LHCN-M2 (cell line): ENCODE measurements at places on chromosomes 2 and 18. TPM values are rescaled to one million over a fixed set of nuclear protein-coding genes. Genes with fewer than 3 reads are reported as not detected.

The CDKL4 gene
- total RNA-seq = 0.19 TPM in 1 of 2 replicates, not detected in the other

The DTNA gene
- 6.9 and 7.1 TPM in 2 replicates for total RNA-seq

The DHRS9 gene
- not detected in 2 replicates for total RNA-seq

The OTOS gene
- not detected in 2 replicates for total RNA-seq

The ANKRD30B gene
- total RNA-seq = 1.1 and 1.4 TPM in 2 replicates

The GAREM1 gene
- 3.1 and 3.8 TPM in 2 replicates for total RNA-seq

The ANKRD23 gene
- 1.0 and 2.6 TPM in 2 replicates for total RNA-seq

The PROC gene
- total RNA-seq = not detected in 2 replicates

The TUBA3E gene
- total RNA-seq = 0.29 TPM in 1 of 2 replicates, not detected in the other

The HOXD12 gene
- total RNA-seq = not detected in 2 replicates

The TMEM200C gene
- not detected in 2 replicates for total RNA-seq

The VWA3B gene
- total RNA-seq = not detected in 2 replicates

The SMC6 gene
- 25.8 and 30.4 TPM in 2 replicates for total RNA-seq

The TBR1 gene
- total RNA-seq = not detected in 2 replicates

The KCNG3 gene
- total RNA-seq = not detected in 2 replicates

The VWC2L gene
- total RNA-seq = under 0.01 TPM in 1 of 2 replicates, not detected in the other

The OSBPL1A gene
- total RNA-seq = 13.9 and 19.2 TPM in 2 replicates

The KCNG2 gene
- 0.06 and 0.13 TPM in 2 replicates for total RNA-seq

The TNFAIP6 gene
- 20.3 and 21.3 TPM in 2 replicates for total RNA-seq

The ARHGAP15 gene
- 0.11 TPM in 1 of 2 replicates, not detected in the other for total RNA-seq

The TANC1 gene
- total RNA-seq = 9.3 and 12.4 TPM in 2 replicates

The TBC1D8 gene
- total RNA-seq = 7.1 and 11.5 TPM in 2 replicates

The GAD1 gene
- total RNA-seq = 0.19 and 0.29 TPM in 2 replicates

The CNTNAP5 gene
- not detected in 2 replicates for total RNA-seq
